ENCODE measurements at places on chromosomes 12 and 14.

DNA sequence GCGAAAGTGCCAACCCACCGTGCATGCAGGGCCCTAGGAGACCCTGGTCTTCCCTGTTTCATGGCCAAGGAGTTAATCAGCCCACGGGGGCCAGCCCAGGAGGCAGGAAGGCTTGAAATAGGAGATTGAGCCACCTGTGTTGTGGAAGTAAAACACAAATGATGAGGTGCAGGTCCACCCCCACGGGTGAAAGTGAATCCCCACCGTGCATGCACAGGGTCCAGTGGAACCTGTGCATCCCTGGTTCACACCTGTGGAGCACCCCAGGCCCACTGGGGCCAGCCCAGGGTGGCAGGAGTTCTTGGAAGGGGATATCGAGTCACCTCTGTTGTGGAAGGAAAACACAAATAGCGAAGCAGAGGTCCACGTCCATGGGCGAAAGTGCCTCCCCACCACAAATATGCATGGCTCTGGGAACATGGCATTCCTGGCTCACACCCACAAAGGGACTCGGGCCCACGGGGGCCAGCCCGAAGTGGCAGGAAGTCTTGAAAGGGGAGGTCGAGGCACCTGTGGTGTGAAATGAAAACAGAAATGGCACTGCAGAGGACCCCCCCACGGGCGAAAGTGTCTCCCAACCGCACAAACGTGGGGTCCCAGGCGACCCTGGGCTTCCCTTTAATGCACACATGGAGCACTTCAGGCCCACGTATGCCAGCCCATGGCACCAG, 381.5 kb downstream of the ALG10 start:
- no peak for DNase-seq

DNA sequence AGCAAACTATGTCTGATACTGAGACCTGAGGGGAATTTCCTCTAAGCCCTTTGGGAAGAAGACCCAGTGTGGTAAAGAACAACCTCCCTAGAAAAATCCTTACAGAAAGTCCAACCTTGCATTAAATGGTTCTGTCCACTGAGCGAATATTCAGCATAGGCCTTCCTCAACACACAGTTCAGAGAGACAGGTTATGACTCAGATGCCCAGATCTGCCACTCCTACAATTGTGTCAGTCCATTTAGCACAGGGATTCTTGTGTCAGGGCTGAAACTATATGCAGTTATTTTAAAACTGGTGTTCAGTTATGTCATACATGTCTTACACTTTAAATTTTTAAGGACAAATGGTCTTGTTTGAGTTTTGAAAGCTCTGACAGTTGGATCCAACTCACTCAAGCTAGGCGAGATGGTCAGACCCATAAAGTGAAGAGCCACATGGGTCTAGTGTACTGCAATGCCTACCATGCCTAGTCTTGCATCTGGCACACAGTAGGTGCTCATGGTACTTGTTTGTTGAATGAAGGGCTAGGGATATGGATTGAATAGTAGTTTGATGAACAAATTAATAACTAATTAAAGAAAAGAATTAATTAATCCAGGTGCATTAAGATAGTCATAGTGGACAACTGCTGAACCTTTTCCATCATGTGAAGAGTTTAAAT, 207.5 kb upstream of the PWP1 start:
- no peak for DNase-seq

GRCh38 chr12:131177599-131177998, 223.9 kb downstream of the ADGRD1 start:
- DNase-seq = no peak

DNA sequence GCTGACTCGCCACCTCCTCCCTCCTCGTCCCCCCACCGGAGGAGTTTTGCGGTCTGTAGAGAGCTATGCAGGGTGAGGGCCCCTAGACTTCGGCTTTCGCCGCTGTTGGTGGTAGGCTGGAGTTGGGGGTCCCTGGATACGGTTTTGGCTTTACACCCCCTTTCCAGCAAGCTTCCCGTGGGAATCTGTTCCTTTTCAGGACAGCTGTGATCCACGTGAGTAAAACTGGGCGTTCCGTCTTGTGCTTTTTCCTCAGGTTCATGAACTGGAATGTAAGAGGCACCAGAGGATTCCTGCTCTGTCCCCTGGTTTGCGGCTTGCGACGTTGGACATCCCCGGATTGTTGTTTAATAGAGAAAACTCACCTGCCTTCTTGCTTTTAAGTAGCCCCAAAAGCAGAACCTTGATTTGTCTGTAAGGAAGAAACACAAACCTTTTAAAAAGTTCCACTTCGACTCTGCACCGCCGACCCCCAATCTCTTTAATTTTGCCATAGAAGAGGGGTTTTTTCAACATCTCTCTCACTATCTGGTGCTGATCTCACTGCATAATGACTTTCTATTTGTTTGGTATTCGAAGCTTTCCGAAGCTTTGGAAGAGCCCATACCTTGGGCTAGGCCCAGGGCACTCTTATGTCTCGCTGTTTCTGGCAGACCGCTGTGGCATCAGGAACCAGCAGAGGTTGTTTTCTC, 490 bp downstream of the PRORP start:
- no peak for DNase-seq

Measured in glomerular endothelial cell (primary cell).